ENCODE measurements at places on chromosomes 4 and X.

DNA sequence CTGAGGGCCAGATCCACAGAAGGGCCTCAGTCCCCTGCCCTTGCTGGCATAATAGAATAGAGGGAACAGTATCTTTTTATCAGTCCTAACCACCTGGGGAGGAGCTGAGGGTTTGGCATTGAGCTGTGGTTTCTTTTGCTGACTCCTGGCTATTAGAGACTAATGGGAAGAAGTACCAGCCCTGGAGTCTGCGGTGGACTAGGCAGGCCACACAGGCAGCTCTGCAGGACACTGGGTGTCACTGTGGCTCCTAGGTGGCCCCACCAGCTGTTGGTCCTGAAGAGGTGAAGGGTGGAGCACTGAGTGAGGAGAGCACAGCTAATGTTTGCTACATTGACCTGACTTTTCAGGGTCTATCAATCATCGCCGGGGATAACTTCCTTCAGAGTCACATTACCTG lies 52.8 kb upstream of the GPC4 start:
- DNase-seq, result no peak

GRCh38 chr4:120445186-120445585 lies 378.5 kb upstream of the MAD2L1 start:
- DNase-seq, result no peak

DNA sequence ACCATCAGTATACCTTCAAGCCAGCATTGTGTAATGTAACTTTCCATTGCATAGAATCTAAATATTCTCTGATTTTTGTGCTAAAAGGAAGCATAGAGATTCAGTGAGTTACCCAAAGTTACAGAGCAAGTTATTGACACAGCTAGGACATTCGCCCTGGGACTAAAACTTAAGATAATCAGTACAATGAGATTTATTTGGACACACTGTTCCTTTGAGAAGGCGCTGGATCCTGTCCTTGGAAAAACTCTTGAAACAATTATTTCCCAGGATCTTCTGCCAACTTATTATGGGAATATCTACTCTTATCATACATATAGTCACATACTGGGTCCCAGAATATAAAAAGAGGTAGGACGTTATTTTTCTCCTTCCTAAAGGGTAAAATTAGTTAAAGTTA lies 392.0 kb downstream of the UBE2NL start:
- no peak for DNase-seq

DNA sequence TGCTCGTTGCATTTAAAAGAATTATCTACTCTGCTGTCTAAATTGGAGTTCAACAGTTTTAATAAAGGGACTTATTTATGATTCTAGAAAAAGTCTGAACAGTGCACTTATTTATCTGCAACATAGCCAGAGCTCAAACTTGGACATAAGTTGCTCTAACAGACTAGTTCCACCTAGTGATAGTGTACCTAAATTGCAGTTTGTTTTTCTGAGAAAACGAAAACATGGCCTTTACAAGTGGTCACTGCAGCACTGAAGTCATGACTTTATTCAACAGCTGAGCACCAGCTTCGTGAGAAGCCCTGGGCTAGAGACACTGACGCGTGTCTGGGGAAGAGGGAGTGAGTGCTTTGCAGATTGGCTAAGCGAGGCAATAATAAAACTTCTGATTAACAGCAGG lies 77.3 kb upstream of the IGSF1 start:
- DNase-seq, result no peak

Measured in suprapubic skin (tissue), 4 donors.